ENCODE measurements at places on chromosomes 3 and 15.

DNA sequence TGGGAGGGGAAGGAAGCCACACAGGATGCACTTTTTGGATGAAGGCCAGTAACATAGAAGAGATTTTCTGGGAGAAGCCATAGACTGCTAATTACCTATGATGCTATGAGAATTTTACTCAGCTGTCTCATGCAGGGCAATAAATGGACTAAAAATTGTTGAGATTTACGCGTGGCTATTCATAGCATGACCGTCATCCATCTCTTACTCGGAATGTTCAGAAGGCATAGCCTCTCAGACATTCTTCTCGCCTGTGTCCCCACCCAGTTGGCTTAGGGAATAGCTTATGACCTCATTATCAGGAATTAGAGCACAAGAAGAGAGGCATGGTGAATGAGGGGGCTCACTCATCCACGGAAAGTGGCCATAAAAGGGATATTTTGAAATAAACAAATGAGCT, 107.9 kb upstream of the ATP10A start:
- no peak for DNase-seq

DNA sequence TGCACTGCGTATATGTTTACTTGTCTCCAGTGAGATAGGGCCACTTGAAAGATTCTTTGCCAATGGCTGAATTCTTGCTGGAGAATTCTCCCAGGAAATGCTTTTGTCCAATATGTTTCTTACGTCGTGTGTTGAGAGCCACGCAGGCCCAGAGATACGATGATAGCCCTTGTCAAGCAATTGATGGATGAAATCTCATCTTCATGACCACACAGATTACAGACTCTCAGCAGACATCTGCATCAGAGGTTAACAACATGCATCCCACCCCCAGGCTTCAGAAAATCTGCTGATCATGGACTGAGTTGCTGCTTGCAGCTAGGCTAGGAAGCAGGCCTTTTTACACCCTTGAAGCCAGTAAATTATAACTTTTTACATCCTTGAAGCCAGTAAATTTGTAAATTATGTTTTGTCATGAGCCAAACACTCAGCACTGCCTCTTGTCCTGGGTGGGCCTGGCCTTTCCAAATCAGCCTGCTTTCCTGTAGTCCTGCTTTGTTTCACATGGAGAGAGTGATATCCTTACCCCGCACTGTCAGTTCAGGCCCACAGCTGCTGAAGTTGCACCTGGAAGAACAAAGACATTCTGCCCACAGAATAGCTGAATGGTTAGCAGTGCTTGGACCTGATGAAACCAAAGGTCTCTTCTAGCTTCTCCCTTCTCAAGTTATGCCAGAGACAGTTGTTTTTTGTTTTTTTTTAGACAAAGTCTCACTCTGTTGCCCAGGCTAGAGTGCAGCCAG, 84.4 kb downstream of the GPR156 start:
- DNase-seq, result no peak

DNA sequence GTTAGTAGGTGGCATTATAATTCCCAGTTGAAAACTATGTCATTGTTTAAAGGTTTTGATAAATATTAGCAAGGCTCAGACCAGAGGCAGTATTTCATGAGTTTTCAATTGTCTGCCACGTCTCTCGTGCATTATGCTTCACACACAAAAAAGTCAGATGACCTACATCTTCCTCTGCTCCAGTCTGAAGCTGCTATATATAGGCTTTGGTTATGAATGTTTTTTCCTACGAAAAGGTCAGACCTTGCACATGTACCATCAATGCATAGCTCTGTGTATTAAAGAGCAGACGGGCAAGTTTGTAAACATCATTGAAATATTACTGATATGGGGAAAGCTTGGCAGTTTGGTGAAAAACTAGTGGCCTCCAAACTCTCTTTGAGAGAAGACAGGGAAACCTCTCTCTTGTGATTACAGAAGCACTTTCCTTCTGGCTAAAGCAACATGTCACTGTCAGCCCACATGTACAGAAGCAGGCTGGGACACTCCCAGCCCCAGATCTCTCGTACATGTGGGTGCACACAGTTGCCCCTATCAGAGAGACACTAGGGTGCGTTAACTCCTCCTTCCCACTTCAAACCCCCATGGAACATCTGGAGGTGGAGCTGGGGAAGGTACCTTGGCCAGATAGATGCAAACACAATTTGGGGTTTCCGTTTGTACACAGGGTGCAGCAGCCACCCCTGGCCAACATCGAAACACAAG, 184.0 kb upstream of the BCL6 start:
- no peak for DNase-seq

DNA sequence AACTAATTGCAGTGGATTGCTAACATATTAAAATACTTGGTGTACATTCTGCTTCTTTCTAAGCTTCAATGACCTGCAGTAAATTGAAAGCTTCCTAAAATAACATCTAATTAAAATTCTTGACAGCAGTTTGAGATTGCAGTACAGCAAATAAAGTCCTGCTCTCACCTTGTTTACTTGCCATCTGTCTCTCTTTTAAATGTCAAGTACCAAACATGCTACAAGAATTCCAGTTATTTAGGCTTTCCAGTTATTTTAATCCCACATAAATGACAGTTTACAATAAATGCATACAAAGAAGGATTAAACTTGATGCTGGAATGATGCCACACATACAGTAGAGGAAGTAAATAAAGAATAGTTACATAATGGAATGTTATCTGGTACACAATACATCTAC, 33.2 kb downstream of the CBLB start:
- DNase-seq, result no peak

GRCh38 chr15:54859982-54860381, 336.8 kb downstream of the RSL24D1 start:
- DNase-seq, result no peak

- DNase-seq, result no peak
These were observed 15.2 kb upstream of the CAMP start for GRCh38 chr3:48208076-48208475.

DNA sequence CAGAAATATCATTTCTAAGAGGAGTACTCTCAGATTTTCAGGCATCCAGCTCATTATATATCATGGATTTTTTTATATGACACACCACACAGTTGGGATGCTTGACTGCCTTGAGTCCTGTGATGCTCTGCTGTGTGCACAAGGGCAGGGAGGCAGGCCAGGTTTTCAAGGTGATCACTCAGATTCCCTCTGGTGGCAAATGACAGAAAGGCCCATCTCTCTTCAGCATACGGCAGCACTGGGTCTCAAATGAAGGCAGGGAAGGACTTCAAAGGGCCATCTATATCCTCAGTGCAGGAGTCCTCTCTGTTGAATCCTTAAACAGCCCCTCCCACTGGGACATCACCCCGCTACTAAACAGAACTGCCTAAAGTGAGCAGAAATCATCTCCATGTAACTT, 54.8 kb upstream of the MYO5C start:
- DNase-seq, result no peak

DNA sequence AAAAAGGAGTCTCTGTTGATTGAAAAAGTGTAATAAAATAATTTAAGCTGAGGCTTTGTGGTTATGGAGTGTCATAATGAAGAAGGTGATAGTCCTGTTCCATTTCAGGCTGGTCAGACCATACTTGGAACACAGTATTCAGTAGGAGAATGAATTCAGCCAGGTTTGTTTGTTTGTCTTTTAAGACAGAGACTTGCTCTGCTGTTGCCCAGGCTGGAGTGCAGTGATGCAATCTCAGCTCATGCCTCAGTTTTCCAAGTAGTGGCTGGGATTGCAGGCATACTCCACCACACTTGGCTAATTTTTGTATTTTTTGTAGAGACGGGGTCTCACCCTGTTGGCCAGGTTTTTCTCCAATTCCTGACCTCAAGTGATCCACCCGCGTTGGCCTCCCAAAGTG, 33.5 kb downstream of the IQGAP1 start:
- DNase-seq, result no peak

DNA sequence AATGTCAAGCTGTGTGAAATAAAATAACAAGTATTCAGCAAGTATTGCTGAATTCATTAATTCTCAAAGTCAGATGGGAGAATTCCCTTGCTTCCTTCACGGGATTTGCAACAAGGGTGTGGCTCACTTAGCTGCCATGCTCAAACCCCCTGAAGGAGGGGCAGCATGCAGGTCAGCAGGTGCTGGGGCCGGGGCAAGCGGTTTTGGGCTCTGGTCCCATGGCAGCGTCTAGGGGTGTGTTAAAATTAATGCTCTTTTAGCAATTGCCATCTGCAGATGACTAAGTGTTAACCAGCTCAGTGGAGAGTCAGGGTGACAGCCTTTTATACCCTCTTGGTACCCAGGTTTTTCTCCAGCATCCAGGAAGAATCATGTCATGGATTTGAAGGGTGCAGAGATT, 40.0 kb upstream of the RBMS3 start:
- DNase-seq, result no peak

- no peak for DNase-seq
These were observed 693.7 kb downstream of the MCTP2 start for GRCh38 chr15:94924971-94925598.

DNA sequence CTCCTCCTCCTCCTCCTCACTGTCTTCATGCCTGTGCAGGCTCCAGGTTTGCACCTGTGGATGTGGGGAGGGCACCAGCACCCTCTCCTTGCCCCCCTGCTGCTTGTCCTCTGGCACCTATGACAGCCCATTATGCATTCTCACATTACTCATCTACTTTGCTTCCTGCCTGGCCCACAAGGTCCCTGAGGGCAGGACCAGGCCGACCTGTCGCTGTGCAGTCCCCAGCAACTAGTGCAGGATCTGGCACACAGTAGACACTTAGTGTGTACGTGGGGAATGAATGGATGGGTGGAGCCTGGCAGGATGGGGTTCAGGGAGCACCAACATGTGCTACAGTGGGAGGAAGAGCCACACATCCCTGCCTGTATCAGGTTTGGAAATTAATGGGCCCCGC, 58.3 kb upstream of the TMEM115 start:
- no peak for DNase-seq

DNA sequence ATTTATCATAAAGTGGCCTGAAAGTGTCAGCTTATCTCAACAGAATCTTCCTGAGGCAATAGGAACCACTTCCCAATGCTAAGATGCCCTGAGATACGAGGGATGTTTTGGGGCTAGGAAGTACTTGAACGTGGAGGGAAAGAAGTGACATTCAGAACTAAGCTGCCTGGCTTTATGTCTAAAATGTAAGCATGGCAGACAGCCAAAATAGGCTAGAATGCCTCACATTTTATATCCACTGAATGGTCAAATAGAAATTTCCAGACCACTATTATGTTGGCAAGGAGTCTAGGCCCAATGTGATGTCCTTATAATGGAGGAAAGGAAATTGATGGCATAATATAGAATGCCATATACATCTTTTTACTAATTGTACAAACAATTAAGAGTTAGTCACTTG, 154.9 kb downstream of the PEX5L start:
- no peak for DNase-seq

DNA sequence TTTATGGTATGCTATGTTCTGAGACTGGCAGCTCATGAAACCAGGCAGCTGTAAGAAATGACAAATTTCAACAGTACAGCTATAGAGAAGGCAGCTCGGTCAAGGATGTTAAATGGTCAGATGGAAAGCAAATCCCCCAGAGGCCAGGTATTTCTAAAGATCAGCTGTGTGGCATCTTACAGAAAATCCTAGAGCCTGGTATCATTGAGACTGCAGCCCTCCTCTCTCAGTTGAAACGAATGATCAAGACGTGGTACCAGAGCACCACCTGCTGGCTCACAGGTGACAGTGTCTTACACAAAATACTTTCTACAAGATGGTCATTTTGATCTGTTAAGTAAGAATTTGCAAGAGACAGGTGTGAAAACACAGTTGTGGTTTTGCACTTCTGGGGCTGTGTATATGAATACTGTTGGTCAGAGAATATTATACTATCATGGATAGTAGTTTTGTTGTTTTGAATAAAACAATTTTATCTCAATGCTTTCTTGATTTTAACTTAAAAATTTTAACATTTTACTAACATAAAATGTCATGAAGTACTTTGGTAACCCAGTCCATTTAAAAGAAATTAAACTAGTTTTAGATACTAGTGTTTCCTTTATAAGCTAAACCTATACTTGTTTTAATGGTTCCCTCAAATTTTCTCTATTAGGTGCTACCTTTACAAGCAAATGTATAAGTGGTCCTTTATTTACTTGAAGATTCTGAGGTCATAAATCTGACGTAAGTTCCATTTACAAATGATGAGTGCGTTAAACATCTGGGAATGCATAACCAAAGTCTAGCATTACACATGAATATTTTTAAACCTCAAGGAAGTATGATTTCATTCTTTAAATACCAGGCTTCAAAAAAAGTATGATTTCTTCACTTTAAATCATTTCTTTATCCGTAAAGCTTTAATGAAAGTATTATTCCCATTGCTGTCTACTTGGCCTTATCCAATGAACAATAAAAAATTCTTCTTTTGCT, 121.8 kb downstream of the PDZRN3 start:
- DNase-seq, result peak; percentile 74

DNA sequence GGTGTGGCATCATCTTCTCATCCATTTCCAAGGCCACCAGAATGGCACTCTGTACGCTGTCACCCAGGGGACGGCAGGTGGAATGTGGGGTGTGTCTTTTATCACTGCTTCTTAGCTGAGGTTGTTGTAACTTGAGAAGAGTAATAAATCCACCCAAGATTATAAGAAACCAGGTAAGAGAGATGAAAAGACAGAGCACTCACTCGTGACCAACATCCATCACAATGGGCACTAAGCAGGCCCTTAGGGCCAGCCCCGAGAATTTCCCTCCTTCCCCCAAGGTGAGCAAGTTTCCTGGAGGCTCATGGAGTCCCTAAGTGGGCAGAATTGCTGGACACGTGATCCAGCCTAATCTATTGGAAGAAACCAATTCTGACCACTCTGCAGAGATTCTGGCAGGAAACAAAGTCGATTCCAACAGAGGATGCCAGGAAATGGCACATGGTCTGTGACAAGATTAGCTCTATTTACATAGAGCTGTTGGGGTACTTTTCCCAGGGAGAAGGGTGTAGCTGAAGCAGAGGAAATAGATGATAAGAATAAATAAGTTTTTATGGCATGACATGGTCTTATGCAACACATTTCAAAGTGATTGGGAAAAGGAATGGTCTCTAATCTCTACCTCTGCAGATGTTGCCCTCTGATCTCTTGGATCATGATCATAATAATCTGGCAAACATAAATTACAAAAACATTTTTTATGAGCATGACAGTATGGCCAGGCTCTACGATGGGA, 22.5 kb downstream of the SLC6A20 start:
- no peak for DNase-seq

- DNase-seq, result no peak
These were observed 52.1 kb upstream of the CCDC174 start for GRCh38 chr3:14599488-14599887.

GRCh38 chr3:129195731-129196256, 12.1 kb upstream of the CNBP start:
- no peak for DNase-seq

DNA sequence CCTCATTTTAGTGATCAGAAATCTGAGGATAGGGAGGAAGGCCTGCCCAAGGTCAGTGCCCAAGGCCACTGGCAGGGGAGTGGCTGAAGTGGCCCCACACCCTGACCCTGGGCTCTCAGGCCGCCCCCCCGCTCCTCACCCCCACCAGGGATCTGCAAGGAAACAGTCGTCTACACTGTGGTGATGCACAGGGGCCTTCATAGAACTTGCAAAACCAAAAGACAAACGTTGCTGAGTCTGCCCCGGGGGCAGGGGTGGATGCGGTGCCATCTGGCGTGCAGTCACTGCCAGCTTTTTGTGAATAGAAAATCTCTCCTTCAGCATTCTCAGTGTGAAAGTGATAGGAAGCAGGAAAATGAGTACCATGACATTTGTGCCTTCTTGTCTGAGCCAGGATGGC, 41.3 kb downstream of the WHAMM start:
- DNase-seq, result no peak

- no peak for DNase-seq
These were observed 131.6 kb downstream of the TPRA1 start for GRCh38 chr3:127458696-127459604.

All from NCI-H1092 treated with DMSO at 0.1 percent for 48 hours (cell line).